ENCODE measurements at places on chromosomes 7 and 10.

DNA sequence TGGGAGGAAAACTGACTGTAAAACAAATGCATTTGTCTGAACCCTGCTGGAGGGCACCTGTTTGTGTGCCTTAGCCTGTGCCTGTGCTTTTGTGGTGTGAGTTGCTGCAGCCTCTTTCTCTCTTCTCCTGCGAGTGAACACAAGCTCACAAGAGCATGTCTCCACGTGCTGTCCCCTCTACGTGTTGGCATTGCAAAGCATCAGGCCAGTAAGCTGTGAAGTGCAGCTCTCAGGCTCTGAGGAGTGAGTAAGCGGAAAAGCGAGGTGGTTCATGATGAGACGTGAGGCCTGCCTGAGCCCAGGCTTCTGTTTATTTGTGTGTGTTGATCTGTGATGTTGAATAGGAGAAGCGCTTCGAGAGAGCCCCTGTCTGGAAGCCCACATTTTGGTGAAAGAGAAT, 85.6 kb upstream of the PDCD4 start:
- DNase-seq, result peak; percentile 89

GRCh38 chr7:70590126-70590854, 541.7 kb upstream of the GALNT17 start:
- no peak for DNase-seq

GRCh38 chr10:86334488-86335085, 32.0 kb downstream of the GRID1 start:
- DNase-seq, result peak; percentile 43

DNA sequence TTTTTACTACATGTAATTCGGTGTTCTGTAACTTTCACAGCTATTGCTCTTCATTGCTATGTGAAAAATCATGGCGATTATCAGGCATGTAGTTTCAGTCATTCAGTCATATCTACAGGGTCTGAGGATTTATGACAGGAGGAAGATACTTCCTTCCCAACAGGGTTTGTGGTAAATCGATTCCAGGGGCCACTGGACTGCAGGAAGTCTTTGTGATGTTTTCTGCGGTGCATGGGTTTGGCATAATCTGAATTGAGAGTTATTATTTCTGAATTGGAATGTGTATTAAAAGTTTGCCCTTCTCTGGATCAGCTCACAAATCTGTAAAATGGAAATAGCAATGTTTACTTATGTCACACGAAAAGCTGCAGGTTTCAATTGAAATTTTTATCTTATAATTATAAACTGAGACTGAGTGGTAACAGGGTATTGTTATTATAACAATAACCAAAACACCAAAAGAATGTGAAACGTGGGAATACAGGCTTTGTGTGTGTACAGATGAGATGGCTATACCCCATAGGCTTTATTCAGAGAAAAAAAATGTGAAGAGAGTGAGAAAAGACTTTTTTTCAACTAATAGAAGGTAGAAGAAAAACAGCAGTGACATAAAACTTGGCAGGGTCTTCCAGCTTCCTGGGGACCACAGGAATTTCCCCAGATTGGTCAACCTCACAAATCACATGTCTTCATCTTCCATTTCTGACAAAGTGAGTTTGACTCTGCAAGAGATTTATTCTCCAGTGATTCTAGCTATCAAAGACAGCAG, 307.7 kb upstream of the NFE2L3 start:
- DNase-seq, result no peak

GRCh38 chr7:31102973-31103850, 51.1 kb downstream of the ADCYAP1R1 start:
- DNase-seq, result no peak

DNA sequence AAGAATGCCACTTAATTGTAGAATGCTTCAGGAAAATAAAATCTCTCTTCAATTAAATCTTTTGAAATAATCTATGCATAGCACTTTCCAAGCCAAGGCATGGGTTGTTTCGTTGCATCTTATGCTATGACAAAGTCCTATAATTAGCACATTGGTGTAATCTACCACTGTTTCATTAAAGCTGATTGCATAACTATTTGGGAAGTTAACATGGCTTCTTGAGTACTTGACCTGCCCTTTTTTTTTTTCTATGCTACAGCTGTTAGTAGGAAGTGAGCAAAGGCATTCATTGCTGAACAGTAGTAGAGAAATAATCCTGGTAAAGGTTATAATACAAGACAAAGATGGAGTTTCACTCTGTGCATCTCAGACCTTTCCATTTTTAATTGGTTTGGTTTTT, 557.2 kb upstream of the CELF2 start:
- DNase-seq, result no peak

DNA sequence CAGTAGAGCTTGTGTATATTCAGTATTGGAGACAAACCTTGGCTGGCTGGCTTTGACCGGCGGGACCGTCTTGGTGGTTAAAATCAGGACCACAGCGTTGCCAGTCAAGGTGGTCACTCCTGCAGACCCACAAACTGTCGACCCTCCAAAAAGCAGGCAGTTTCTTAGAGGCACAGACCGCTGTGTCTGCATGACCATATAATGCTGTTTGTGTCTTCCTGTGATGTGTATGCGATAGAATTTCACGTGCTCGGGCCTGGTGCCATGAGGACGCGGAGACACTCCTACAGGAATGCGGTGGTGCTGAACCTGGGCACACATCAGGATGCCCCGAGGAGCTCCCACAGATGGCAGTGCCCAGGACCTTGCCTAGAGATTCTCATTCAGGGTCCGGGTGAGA, 34.8 kb downstream of the BNIP3 start:
- no peak for DNase-seq

GRCh38 chr7:4267341-4268039, 414.6 kb upstream of the FOXK1 start:
- no peak for DNase-seq

DNA sequence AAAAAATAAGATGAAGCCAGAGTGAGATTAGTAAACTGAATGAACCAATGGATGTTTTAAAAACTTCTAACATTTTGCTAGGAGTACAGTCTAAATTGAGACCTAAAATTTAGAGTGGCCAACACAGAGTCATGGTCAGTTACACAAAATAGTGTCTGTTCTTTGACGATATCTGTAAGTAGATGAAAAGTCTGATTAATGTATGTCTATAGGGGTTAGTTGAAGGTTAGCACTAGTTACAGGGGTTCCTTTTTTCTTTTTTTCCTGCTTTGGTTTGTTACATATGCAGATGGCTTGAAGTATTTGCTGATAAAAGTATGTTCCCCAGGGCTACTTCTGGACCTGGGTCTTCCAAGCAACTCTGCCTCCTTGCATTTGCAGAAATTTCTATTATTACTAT, 90.1 kb upstream of the MTPN start:
- no peak for DNase-seq

- no peak for DNase-seq
Observed at GRCh38 chr10:13632440-13632839, 45.7 kb downstream of the PRPF18 start.

DNA sequence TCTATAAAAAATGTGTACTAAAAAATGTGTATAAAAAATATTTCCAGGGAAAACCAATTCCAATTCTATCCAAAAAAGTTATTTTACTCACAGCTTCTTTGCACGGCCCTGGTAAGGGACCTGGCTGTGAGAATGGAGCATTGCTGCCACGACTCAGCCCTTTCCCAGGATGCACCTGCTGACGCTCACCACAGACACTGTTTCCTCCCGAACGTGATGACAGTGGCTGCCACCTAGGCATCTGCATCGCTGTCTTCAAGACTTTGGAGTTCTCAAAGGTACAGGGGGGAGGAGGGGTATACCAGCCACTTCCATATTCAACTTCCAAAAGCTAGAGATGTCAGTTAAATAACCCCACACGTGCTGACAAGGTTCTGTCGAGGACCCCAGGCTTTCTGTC, 23.9 kb upstream of the PTPRN2 start:
- DNase-seq, result no peak

- no peak for DNase-seq
Observed at GRCh38 chr10:49552277-49552676, 13.4 kb upstream of the ERCC6 start.

DNA sequence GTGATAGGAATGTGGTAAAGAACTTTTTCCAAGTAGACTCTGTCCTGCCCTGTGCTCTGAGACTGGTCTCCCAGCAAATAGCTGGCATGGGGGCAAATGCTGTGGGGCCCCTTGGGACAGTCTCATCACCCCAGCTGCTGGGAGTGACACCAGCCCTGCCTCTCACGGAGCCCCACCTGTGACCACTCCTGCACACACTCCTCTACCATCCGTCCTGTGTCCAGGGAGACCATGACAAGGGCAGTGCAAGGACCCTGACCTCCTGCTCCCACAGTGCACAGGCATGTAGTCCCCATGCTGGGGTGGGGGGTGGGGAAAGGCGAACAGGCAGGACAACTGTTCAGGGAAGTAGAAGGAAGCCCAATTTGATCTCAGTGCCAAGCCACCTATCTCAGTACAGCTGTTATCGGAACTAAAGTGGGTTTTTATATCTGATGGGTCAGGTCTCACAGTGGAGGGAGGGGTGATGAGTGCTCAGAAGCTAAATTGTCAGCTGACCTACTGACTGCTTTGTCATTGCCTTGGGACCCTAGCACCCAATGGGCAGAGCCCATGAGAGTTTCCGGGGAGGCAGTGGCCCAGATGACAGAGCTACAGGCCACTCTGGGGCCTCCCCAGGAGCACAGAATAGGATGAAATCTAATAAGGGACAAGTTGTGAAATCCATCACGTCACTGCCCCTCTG, 24.5 kb downstream of the VSTM4 start:
- DNase-seq, result no peak

GRCh38 chr7:144534196-144534595, 130.7 kb upstream of the NOBOX start:
- DNase-seq, result no peak

GRCh38 chr10:58555170-58555929, 42.7 kb downstream of the BICC1 start:
- DNase-seq, result no peak

DNA sequence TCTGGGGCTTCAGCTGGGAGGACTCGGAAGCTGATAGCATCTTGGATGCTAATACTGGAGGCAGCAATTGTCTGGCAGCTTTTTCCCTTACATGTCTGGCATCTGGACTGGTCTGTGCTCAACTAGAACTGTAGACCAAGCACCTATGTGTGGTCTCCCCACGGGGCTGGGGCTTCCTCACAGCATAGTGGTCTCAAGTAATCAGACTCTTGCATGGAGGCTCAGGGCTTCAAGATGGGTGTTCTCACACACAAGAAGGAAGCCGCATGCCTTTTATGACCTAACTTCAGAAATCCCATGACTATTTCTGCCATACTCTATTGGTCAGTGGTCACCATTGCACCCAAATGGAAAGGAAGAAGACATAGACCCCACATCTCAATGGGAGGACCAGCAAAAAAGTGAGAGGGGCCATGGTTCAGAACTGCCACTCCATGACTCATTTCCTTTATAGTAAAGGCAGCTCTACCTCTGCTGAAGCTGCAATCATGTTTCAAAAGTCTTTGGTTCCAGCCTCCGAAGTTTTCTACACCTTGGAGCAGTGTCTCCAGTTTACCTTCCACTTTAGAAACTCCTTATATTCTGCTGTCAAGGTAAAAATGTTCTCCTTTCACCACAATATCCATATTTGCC, 14.7 kb downstream of the AOC1 start:
- DNase-seq, result no peak

GRCh38 chr7:120229084-120229483, 43.9 kb upstream of the KCND2 start:
- DNase-seq, result no peak

DNA sequence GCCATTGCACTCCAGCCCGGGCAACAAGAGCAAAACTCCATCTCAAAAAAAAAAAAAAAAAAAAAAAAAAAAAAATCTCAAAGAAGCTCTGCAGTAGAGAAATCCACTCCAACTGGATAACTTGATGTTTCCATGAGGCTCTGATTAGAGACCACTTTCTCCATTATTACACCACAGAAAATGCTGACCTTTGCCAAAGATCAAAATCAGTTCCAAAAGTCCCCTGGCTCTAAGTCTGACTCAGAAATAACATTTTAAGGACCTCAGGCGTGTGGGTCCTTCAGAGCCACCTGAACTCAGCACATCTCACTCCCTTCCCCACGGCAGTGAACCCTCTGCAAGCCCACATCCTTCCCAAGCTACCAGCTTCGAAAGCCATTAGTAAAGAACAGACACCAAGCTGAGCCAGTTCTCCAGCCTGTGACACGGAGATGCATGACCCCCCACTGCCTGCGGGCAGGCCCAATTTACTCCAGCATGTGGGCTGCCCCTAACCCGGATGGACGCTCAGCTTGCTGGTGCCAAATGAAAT, 13.8 kb upstream of the TMEM120A start:
- no peak for DNase-seq

DNA sequence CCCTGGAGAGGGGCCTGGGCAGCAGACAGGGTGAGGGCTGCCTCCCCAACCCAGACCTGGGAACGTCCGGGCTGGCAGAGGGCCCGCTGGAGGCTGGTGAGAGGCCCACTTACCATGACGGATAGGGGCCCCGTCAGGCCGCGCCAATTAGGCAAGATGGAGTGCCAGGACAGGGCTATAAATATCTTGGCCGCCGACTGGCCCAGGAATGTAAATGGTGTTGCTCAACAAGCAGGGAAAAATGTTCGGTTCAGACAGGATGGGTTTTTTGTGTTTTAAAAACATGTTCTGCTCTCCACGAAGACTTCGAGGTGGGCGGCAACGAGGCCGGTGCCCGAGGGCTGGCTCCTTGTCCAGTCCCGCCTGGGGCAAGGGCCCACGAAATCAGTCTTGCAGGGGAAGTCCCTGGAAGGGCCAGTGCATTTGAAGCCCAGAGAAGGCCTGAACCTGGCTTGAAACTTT, 35.8 kb upstream of the ELN start:
- DNase-seq, result no peak

DNA sequence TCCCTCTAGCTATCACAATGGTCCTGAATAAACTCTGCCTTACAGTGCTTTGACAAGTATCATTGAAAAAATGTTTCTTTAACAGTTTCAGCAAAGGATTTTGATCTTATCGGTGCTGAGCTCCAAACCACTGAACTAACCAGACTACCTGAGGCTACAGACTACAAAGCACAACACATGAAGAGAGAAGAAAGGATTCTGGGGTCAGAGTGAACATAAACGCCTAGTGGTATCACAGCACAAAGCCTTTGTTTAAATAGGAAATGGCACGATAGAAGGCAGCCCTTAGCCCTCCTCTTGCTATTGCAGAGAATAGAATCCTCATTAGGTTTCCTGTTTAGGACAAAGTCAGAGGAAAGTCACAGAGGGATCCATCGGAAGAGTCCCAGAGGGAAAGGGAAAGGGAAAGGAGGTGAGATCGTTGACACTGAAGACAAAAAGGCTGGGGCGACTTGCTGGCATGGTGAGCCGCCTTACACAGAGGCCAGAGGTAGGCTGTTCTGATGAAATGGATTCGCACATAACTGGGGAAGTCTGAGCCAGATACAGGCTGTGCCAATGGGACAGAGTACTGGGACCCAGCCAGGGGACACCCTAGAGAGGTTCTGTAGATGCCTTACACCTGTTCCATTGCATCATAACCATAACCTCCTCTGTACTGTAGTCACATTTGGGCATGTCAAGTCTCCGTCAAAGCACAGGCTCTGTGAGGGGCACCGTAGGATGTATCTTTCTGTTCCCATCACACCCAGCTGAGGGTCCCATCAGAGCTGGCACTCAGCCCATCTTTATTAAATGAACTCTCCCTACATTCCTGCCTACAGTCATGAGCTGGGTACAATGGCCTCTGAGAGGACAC, 71.5 kb downstream of the XPNPEP1 start:
- no peak for DNase-seq

Measured in NCI-H510A treated with DMSO at 0.1 percent for 48 hours (cell line).